ENCODE measurements at places on chromosomes 12 and 14.

- DNase-seq = no peak
These were observed 25.5 kb downstream of the CEP83 start for GRCh38 chr12:94434171-94434570.

DNA sequence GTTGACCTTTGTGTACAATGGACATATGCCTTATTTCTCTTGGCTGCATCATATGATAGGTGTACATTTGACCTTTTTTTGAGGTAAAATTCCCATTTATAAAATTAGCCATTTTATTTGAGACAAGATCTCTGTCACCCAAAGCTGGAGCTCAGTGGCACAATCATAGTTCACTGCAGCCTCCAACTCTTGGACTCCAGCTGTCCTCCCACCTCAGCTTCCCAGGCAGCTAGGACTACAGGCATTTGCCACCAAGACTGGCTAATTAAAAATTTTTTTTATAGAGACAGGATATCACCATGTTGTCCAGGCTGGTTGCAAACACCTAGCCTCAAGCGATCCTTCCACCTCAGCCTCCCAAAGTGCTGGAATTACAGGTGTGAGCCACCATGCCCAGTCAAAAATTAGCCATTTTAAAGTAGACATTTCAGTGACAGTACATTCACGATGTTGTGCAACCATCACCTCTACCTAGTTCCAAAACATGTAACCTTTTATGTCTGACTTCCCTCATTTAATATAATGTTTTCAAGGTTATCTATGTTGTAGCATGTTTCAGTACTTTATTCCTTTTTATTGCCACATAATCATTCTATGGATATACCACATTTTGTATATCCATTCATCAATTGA lies 5.4 kb downstream of the G2E3 start:
- no peak for DNase-seq

GRCh38 chr14:86772075-86772474 lies 1220.9 kb downstream of the GALC start:
- no peak for DNase-seq

GRCh38 chr14:101394374-101394773 lies 166.9 kb upstream of the DIO3 start:
- no peak for DNase-seq

DNA sequence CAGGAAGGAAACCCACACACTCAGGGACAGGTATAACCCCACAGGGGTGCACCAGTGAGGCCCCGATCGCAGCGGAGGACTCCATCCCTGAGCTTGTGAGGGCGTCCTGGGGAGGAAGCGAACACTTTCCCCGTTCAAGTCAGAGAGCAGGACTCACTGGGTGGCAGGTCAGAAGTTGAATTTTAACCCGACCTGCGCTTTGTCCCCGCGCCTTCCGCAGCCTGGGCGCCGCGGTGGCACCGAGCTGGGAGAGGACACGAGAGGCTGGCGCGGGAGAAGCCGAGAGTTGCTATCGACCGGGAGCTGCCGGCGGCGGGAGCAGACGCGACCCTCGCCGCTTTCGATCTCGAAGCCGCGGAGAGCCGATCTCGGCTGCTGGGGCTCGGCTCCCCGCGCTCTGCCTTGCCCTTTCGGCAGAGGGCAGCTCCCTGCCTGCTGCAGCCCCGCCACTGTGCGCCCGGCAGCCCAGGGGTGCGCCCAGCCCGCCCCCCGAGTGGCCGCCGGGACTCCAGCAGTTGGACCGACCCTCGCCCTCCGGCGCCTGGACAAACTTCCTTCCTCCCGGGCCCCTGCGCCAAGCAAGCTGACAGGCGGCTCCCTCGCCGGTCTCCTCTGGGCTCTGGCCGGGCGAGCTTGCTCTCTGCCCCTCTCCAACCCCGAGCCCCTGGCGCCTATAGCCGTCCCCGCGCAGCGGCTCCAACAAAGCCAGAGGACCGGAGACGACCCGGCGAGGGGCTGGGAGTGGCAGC lies 918 bp downstream of the LIN7A start:
- no peak for DNase-seq

- no peak for DNase-seq
These were observed 58.2 kb downstream of the DIO3 start for GRCh38 chr14:101619484-101619883.

DNA sequence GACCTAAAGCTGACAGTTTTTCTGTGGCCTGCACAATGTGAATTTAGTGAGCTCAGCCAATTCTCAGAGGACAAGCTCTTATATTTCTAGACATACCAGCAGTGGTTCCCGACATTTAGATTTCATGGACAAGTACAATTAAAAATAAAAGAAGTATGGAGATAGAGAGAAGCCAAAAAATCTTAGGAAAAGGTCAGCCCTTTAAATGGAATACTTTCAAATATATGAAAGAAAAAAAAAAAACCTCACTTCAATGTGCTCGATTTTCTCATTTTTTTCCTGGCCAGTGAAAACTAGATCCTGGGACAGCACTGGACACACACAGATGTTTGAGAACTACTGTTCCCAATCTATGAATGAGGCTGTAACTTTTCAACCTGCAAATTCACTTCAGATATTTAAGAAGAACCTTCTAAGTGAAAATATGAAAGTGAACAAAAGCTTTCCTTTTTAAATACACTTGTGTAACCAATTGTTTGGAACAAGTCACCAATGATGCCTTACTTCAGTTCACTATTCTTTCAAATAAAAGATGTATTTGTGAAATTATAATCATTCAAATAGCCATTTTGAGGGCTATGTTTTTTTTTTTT lies 109.4 kb downstream of the SLC38A1 start:
- DNase-seq = no peak

GRCh38 chr12:117073611-117074010 lies 25.6 kb downstream of the TESC start:
- no peak for DNase-seq

Data from NCI-H446 treated with DMSO at 0.1 percent for 48 hours (cell line).